ENCODE measurements at places on chromosomes 6 and 20.

GRCh38 chr6:11236076-11236750 lies 3.7 kb upstream of the NEDD9 start:
- DNase-seq: no peak

GRCh38 chr20:50413088-50413500 lies 97.1 kb upstream of the PTPN1 start:
- DNase-seq: no peak

DNA sequence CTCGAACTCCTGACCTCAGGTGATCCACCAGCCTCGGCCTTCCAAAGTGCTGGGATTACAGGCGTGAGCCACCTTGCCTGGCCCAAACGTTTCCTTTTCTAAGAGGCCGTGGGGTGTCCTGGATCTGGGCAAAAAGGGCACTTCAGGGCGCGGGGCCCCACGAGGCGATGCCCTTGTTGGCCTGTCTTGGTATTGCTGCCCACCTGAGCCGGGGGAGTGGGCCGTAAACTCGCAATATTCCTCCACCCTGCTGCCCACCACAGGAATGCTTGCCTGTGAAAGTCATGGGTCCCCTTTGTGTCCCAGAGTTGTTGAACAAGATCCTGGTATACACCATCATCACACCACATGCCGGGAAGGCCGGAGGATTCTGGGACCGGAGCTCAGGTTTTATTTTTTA lies 49.0 kb downstream of the SSR1 start:
- no peak for DNase-seq

DNA sequence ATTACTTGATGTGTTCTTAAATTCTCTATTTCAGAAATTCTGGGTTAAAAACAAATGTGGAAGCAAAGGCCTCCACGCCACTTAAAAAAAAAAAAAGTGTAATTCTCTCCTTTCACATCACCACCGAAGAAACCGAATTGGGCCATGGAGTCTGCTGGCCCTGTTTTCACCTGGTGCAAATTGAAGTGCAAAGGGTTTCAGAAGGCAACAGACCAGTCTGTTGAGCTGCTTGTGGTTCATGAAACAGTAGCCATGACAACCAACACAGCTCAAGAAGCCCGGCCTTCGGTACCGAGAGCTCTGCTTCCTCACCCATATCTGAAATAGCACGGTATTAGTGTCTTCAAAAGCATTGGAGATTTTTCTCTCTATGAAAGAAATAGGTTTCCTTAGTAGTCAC lies 63.1 kb downstream of the GMPR start:
- no peak for DNase-seq

Measured in hematopoietic multipotent progenitor cell treated with erythropoietin and hydrocortisone succinate and interleukin-3 and kit ligand, for 17 days (in vitro differentiated cells).